NCI-H1436 treated with DMSO at 0.1 percent for 48 hours (cell line): ENCODE measurements at places on chromosomes 5 and 9.
A peak's percentile ranks its signal among the peaks of the same experiment; 100 is the strongest.

DNA sequence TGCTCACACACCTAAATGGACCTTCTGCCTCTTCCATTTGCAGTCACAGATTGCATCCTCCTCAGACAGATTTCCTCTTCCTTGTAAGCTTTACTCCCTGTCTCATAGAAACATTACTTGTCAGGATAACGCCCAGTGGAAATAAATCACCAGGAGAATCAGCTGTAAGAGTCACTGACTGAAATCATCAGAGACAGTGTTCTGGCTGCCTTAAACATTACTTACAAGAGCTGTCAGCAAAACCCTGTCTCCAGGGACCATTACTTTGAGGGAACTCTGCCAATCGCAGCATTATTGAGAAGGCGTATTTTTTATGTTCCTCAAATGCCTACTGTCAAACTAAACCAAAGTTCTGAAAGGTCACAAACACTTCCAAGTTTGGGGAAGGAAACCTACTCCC, 5.9 kb downstream of the DPYSL3 start:
- DNase-seq = peak; percentile 51

DNA sequence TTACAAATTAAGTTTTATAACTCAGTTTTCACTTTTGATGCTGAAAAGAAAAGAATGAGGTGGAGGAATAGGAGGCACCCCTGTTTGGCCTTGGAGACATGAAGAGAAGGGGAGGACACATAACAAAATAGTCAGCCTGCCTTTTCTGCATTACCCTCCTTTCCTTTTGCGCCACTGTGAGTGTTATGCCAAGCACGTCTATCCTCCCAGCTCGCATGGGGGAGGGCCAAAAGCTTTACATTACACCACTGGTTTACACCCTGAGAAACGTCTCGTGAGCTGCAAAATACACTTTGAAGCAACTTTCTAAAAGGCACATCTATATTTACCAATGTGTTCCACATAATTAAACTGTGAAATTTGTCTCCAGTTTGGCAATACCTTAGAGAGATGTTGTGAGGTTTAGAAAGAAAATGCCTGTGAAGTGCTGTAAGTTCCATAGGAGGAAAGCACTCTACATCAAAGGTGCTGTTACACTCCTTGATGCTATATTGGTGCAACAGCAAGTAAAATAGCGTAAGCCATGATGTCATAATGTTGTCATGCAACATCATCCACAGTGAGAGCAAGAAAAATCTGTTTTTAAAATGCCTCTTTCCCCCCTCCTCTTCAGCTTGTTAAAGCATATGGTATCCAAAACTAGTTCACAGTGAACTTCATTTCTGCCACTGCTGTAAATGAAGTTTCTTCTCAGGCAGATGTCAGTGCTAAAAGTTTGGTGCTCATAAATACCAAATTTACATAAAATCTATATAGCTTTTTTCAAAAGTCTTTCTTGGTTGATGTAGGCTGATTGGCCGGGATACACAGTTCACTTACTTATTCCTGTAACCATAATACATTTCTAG, 50.3 kb downstream of the CETN3 start:
- DNase-seq = no peak

- DNase-seq = no peak
Measured at GRCh38 chr5:171351536-171352073, 36.0 kb upstream of the NPM1 start.

DNA sequence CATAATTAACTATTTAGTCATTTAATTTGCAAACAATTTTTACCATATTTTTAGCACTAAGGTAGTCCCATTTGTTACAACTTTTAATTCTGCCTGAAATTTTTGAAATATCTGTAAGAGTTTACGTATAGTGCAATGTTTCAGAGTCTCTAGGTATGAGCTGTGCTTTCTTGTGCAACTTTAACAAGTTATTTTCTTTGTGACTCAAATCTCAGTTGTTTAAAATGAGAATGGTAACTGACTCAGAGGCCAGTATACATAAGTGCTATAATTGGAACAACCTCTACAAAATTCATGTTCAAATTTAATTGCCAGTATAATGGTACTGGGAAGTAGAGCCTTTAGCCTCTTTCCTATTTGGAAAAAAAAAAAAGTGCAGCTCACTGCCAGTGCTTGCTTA, 14.2 kb upstream of the ZNF883 start:
- no peak for DNase-seq

DNA sequence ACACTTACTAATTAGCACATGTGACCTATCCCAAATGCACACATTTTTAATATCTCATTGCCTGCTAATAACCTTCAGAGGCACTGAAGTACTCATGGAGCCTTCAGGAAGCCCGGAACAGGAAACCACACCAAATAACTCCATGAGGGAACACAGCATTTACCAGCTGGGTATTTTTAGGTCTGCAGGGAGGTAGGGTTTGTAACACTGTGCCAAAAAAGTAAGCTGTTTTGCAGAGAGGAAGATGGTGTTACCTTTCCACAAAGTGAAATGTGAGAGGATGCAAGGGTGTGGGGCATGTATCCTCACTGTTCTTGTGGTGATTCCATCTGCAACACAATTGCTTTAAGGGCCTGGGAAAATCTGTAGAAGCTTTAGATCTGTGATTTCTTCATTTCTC, 64.4 kb downstream of the NUDT12 start:
- DNase-seq = no peak

- no peak for DNase-seq
Measured at GRCh38 chr5:35313291-35313690, 83.0 kb upstream of the PRLR start.

- no peak for DNase-seq
Measured at GRCh38 chr9:77811832-77812231, 163.7 kb upstream of the GNA14 start.

- DNase-seq = no peak
Measured at GRCh38 chr9:85716031-85716877, 25.5 kb downstream of the AGTPBP1 start.

- DNase-seq = no peak
Measured at GRCh38 chr5:8908055-8908683, 637.7 kb downstream of the SEMA5A start.

DNA sequence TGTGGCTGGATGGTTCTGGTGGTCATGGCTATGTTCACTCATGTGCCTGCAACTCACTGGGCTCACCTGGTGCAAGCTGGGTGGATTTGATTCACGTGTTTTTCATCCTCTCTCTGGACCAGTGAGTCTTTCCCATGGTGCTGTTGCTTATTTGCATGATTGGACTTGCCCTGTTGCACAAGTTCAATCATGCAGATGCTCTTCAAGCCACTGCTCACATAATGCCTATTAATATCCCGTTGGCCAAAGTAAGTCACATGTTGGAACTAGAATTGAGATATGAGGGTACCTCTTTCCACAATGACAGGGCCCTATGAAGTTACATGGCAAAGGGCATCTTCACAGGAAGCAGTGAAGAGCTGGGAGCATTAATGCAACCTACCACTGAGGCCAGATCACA, 26.5 kb upstream of the MROH2B start:
- no peak for DNase-seq

DNA sequence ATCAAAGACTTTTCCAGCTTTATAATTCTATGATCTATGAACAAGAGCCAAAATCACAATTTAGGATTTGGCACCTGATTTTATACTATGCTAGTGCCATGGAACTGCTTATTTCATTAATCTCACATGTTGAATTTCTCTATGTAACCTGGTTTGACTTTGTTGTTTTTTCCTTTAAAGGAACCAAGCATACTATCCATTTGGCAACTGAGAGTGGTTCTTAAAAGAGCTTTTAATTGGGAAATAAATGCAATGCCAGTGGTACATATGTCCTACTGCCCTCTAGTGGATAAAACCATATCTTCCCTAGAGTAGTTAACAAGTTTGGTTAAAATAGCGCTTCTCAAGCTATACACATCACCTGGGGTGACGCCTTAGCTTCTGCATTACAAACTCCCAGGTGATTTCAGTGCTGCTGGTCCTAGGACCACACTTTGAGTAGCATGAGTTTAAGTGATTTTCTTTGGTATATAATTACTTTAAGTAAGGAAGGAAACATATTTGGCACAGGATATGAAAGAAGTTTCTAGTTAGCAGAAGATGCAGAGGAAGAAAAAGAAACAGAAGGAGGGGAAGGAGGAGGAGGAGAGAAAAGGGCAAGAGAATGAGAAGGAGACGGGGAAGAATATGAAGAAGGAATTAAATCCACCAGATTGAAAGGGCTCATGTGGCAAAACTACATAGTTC, 56.8 kb downstream of the FGF10 start:
- no peak for DNase-seq

DNA sequence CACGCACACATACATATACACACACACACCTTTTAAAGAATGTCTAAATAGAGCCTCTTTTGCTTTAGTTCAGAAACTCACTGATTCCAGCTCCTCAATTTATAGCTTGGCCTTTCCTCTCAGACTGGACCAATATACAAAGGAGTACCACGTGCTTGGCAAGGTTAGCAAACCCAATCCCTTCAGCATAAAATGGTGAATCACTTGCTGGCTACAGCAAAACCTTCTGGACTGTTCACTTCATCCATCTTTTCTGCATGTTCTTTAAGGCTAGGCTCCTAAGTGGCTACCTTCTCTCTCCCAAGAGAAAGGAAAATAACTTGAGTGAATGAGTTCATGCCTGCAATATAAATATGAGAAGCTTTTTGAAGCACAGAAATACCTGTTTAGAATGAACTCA, 109.7 kb downstream of the LPAR1 start:
- no peak for DNase-seq

- no peak for DNase-seq
Measured at GRCh38 chr9:76827296-76828080, 63.2 kb downstream of the PCA3 start.

GRCh38 chr9:137049544-137050449, 3.8 kb upstream of the NPDC1 start:
- no peak for DNase-seq

- no peak for DNase-seq
Measured at GRCh38 chr5:14105718-14106410, 37.3 kb upstream of the TRIO start.

- DNase-seq = no peak
Measured at GRCh38 chr5:67182301-67182790, 14.3 kb downstream of the CD180 start.

GRCh38 chr5:103034662-103035392, 85.1 kb downstream of the GIN1 start:
- DNase-seq = no peak

DNA sequence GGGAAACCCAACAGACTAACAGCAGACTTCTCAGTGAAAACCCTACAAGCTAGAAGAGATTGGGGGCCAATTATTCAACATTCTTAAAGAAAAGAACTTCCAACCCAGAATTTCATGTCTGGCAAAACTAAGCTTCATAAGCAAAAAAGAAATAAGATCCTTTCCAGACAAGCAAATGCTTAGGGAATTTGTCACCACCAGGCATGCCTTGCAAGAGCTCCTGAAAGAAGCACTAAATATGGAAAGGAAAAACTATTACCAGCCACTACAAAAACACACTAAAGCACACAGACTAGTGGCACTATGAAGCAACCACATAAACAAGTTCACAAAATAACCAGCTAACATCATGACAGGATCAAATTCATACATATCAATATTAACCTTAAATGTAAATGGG, 131.1 kb downstream of the OR2K2 start:
- DNase-seq = no peak

GRCh38 chr5:102843997-102844396, 88.9 kb downstream of the PAM start:
- no peak for DNase-seq

DNA sequence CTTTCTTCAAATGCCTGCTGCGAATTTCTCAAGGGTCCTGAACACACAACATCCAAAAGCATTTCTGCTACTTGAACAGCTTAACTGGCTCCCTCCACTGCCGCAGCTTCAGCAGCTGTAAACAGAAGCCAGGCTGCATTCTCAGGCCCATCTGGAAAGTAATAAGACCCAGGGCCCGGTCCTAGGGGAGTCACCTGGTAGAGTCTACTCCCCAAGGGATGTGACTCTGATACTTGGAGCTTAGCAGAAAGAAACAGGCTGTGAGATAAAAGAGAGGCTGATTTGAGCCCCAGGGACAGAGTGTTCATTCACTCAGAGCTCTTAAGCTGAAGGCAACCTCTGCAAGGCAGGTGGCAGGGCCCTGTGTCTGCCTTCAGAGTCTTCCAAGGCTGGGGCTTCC, 356.8 kb downstream of the SPOCK1 start:
- no peak for DNase-seq

DNA sequence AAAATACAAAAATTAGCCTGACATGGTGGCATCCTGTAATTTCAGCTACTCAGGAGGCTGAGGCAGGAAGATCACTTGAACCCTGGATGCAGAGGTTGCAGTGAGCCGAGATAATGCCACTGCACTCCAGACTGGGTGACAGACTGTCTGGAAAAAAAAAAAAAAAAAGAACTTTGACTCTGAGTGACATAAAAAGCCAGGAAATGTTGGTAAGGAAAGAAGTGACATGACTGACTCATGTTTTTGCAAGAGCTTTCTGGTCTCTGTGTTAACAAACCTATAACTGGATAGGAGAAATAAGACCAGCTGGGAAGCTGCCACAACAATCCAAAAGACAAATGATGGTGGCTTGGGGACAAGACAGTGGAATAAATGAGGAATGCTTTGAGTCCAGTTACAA, 272.1 kb downstream of the HINT1 start:
- DNase-seq = no peak

GRCh38 chr5:1767524-1768282, 31.9 kb downstream of the MRPL36 start:
- DNase-seq = no peak

DNA sequence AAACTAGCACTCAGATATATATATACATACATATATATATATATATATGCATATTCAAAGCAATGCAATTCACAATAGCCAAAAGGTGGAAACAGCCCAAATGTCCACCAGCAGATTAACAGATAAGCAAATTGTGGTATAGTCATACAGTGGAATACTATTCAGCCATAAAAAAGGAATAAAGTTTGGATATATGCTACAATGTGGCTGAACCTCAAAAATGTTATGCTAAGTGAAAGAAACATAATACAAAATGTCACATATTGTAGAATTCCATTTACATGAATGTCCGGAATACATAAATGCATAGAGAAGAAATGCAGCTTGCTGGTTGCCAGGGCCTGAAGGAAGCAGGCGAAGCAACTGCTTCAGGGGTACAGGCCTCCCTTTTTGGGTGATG, 143.4 kb downstream of the ATPSCKMT start:
- no peak for DNase-seq

GRCh38 chr5:55557123-55557522, 22.4 kb upstream of the PLPP1 start:
- no peak for DNase-seq

DNA sequence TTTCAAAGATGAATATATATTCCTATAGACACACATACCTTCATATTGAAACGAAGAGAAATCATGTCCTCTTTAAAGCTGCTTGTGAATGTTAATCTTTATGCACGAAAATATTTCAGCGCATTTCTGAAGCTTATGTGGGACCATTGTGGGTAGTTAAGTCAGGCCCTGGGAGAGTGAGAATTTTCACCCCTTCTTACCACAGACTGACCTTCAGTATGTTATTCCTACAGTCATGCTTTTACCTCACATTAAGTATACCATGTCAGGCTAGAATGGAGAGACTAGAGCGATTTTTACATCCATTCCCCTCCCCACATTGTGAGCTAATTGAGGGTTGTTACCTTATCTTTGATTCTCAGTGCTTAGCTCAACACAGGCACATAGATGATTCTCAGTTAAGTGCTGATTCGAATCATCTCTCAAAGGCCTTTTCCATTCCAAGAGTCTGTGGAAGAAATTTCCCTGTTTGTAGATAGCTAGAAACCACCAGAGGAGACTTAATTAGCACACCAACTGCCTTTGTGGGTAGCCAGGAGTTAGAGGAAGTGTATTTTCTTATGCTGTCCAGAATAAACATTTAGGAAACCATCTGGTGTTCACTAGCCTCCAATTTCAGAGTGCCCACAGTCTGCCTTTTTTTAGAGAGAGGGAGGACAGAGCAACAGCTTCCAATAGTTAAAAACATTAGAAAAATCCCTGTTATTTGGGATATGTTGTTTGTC, 110.5 kb downstream of the MEGF10 start:
- DNase-seq = no peak
